ENCODE measurements at places on chromosomes 11 and 22. TPM values are rescaled to one million over a fixed set of nuclear protein-coding genes. Genes with fewer than 3 reads are reported as not detected.

- DNase-seq = no peak
Measured at GRCh38 chr11:8642196-8642841, 40.1 kb downstream of the TRIM66 start.

GRCh38 chr11:127199306-127199801 is 198.8 kb upstream of the KIRREL3 start:
- no peak for DNase-seq

The MGAT3 gene
- 7.0 TPM for total RNA-seq

The MAP6 gene
- total RNA-seq = not detected

The MRPL23 gene
- 77.7 TPM for total RNA-seq

The OR8D4 gene
- total RNA-seq = not detected

Measured in activated naive CD8-positive, alpha-beta T cell treated with anti-CD3 and anti-CD28 coated beads, Interleukin-2, amount 10 ng/mL, durations not matched to agents 7 days and 5 days (primary cell).